ENCODE measurements at places on chromosomes 1 and 21.

- no peak for DNase-seq
Observed at GRCh38 chr21:43906585-43907370, 41.8 kb downstream of the AGPAT3 start.

GRCh38 chr21:29145354-29145782 lies 14.9 kb downstream of the MAP3K7CL start:
- peak; percentile 81 for DNase-seq

- DNase-seq, result peak; percentile 6
Observed at GRCh38 chr21:17779496-17779895, 39.7 kb downstream of the C21orf91 start.

DNA sequence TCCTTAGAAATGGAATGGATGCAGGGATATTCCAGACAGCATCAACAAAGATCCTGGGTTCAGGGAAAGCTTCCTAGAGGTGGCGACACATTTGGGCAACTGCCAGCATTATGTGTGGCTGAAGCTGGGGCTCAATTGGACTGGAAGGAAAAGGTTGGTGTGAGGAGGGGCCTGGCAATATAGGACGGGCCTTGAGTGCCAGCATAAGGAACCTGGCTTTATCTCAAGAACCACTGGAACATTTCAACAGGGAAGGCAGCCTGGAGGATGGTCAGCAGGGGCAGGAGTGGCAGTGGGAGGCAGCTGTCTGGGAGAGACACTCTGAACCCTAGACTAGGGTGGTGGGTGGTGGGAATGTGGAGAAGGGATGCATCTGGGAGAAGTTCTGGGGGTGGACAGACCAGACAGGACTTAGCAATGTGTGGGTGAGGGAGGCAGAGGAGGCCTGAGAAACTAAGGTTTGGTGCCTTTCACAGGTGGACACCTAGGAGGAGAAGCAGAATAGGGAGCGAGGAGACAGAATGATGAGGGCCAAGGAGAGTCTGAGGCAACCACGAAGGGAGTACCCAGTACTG lies 3.5 kb downstream of the SH3BGRL3 start:
- DNase-seq, result no peak

DNA sequence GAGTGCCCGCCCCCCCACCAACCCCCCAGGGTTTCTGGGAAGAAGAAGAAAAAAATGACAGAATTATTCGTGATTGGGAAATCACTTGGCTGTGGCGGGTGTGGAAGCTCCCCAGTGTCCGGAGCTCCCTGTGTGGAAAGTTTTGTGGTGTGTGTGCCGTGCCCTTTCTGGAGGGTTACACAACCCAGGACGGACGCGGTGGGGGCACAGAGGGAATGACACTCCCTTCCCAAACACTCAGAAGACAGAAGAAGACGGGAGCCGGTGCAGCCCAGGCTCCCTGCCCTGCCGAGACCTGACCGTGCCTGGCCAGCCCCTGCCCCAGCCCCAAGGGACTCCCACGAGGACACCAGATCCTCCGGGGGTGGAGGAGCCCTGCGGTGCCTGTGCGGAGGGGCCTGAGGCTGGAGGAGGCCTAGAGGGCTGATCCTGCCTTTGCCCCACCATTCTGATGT lies 33.0 kb upstream of the ADARB1 start:
- peak; percentile 83 for DNase-seq

DNA sequence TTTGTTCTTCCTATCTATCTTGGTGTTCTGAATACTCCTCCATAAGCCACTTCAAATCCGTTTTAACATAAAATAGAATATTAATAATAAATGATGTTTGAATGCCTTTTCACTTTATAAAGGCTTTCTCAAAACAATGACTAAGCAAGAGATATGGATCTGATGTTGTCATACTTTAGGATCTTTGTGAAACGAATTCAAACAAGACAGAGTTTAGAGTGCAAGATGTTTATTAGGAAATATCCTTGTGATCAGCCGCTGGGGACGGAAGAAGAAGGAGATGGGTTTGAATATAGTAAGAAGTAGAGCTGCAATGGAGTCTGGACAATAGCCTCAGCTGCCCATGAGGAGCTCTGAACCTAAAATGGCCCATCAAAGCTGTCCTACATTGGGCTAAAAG lies 351.8 kb downstream of the NEGR1 start:
- DNase-seq, result no peak

DNA sequence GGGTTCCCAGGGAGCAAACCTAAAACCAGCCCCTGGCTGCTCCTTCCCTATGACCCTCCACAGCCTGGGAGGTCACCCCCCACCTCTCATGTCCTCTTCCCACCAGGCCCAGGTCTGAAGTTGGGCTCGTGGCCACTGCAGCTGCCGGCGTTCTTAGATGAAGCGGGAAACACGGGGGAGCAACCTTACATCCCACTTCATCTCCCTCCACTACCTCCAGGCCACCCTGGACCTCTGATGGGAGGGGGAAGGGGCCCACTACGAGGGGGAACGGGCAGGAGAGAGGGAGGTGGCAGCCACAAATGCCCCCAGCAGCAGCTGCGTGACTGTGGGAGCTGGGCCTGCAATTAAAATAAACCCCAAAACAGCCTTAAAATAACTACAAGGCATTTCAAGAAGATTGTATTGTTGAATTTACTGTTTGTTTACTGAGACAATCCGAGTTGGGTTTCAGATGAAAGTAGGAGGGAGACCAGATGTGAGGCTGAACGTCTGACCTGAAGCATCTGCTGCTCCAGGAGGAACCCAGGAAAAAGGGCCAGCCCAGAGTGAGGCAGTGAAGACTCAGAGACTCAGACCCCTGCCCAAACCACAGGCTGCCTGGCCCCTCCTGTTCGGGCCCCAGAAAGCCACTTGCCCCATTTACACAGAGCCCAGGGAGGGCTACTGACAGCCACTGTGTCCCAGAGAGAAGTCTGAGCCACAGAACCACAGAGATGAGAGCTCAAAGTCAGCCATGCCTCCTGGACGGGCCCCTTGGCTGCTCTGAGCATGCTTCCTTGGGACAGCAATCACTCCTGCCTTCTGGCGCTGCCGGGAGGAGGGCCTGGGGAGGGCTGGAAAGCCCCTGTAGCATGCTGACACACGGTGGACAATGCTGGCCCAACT lies 59.8 kb downstream of the GLIS1 start:
- DNase-seq, result no peak

DNA sequence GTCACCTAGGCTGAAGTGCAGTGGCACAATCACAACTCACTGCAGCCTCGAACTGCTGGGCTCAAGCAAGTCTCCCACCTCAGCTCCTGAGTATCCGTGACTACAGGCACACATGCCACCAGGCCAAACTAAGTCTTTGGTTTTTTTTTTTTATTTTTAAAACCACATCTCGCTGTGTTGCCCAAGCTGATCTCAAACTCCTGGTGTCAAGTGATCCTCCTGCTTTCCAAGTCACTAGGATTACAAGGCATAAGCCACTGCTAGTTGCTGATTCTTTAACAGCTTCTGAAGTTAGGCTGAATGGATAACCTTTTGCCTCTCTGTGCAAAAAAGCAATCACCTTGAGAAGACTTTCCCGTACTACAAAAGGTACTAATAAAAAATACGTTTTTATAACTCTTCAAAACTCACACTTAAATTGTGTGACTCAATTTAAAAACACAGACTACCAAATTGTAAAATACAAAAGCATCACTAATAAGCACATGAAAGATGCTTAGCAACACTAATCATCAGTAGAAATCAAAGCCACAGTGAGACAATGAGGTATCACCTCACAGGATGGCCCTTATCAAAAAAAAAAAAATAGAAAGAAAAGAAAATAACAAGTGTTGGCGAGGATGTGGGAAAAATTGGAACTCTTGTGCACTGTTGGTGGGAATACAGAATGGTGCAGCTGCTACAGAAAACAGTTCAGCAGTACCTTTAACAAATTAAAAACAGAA lies 40.3 kb downstream of the PTPN14 start:
- no peak for DNase-seq

DNA sequence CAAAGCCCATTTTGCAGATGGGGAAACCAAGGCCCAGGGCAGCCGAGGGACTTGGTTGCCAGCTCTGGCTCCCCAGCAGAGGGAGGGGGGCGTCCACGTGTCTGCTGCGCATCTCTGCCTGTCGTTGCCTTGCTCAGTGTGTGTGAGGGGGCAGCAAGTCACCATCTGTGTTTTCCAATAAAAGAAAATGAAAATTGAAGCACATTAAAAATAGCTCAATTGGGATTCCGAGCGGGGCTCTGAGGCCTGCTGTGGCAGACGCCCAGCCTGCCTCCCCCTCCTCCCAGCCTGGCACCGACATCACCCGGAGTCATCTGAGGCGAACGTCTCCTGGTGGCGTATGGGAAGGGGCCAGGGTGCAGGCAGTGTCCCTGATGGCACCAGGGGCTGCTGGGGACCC lies 51.2 kb downstream of the EPHB2 start:
- no peak for DNase-seq

DNA sequence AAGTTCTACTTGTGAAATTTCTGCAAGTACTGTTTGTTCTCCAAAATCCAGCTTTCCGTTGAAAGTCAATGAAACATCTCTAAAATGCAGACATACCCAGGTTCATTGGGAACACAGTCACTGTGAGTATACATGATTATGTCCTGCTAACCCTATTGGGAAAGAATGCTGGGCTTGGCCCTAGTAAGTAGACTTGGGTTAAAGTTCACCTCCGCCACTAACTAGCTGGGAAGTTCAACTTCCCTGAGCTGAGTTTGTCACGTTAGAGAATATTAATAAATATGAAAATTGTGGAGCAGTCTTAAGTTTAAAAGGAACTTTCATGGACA lies 10.5 kb upstream of the PGD start:
- DNase-seq, result no peak

DNA sequence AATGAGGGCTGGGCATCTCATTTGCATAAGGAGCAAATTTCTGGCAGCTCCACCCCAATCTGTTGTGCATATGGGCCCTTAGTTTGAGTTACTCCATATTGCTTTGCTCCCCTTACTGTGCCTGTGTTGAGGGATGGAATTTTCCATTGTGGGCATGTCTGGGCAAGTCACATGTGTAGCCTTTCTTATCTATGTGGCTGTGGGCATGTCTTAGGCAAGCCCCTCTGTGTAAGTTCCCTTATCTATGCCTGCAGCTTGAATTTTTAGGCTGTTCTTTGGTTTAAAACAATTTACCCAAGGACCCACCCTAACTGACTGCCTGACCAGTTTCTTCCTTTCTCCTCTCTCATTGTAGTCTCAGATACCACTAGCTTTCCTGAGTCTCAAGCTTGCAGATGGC lies 405.7 kb upstream of the NCAM2 start:
- no peak for DNase-seq

DNA sequence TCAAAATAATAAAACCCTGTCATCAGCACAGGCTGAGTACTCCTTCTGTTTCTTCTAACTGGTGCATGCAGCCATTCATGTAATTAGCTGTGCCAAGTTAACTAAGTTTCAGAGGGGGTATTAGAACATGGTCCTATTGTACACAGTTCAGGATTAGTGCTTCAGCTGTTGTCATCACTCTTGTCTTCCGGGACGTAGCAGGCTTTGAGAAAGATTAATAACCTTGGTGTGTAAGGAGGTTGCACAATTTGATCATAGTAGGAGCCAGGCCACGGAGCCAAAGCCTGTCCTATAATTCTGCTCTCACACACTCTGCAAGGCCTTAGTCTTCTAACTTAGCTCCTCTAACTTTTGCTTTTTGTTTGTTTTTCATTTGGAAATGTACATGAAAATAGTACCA lies 44.7 kb downstream of the PTGFRN start:
- peak; percentile 71 for DNase-seq

GRCh38 chr1:156489935-156490293 lies 10.7 kb downstream of the MEF2D start:
- DNase-seq, result no peak

DNA sequence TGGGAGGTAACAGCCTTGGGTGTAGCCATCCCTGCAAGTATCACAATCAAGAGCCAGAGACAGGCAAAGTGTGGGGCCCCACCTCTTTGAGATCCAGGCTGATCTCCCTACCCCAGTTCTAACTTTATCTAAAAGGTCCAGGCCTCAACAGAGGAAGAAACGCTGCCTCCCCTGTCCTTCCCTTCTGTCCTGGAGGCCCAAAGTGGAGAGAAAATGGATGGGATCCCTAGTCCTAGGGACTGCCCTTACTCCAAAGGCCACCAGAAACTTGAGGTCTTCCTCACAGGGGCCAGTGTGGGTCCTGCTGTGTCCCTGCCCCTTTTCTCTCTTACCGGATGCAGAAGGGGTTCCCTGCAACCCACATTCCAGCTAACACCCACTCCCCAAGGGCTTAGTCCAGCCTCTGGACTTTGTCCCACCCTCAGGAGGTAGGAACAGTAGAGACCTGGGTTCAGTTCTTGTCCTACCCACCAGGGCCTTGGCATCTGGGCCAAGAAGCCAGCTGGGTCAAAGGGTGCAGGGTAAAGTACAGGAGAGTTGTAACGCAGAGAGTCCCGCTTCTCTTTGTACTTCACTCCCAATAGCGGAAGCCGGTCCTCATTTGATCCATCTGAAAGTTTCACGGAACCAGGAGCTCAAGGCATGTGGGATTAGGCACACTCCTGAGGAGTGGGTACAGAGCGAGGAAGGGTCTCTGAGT lies 1.9 kb downstream of the HDGF start:
- no peak for DNase-seq

DNA sequence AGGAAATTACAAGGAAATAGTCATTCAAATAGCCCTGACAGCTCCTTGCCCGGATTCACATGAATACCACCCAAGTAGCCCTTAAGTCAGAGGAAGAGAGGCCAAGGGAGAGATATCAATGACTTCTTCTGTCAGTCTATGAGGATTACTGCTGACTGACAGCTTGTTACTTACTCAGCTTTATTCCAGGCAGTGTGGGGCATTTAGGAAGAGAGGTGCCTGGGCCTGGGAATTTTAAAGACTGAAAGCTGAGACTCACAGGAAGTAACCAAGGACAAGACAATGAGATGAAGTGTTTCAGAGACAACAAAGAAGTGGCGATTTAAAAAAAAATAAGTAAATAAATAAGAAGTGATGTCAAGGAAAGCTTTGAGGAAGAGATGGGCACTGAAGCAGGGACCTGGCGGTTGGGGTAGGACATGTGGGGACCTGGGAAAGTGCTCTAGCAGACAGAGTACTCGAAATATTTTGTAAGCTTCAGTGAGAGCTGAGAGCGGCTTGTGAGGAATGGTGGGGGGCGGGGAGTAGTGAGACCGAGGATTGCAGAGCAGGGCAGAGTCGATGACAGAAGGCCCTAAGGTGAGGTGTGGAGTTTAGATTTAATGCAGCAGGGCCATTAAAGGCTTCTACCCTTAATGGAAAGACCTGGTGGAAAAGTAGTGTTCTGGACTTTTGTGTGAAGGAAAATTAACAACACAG lies 58.9 kb downstream of the ST3GAL3 start:
- DNase-seq, result no peak

- no peak for DNase-seq
Observed at GRCh38 chr1:168031627-168032026, 94.8 kb upstream of the MPC2 start.

GRCh38 chr1:107964336-107965109 lies 457 bp downstream of the VAV3 start:
- no peak for DNase-seq

- no peak for DNase-seq
Observed at GRCh38 chr1:217561446-217561845, 69.4 kb downstream of the GPATCH2 start.

DNA sequence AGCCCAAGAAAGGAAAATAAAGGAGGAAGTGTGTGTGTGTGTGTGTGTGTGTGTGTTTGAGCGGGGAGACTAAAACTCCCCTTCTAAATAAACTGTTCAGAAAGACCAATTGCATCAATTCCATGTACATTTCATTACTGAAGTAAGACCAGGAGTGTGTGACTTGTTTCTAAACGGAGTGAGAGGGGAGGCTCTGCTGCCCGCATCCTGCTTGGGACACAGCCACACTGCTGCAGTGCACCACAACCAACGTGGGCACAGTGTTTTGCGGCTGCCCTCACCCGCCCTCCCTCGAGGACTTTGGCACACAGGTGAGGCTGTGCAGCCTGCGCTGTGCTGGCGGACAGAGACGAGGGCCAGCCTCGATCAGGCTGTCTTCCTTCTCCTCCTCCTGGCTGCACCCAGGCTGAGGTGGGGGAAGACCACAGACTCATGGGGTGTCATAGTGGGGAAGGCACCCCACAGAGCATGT lies 31.0 kb upstream of the H6PD start:
- no peak for DNase-seq

All from skeletal muscle cell (primary cell).